ENCODE measurements at places on chromosomes 3 and 15.

DNA sequence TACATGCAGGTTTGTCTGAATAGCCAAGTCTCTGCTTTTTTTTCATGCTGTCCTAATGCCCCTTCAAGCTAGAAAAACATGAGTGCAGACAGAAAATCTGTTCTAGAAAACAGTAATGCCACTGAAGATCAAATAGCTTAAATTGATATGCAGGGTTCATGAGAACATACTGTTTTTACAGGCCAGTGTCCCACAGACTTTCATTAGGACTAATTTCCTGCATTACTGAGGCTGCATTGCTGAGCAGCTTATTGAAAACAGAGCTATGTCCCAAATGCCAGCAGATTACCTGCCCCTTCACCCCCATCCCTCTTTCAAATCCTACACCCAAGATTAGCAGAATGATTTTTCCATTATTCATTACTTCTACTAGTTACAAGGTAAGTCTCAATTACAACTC is 665 bp downstream of the TM4SF18 start:
- no peak for DNase-seq

GRCh38 chr3:195893516-195893915 is 14.8 kb downstream of the TNK2 start:
- DNase-seq: no peak

- DNase-seq: no peak
Measured at GRCh38 chr15:80739919-80740318, 39.3 kb upstream of the CEMIP start.

- no peak for DNase-seq
Measured at GRCh38 chr15:74402337-74402841, 31.4 kb downstream of the SEMA7A start.

DNA sequence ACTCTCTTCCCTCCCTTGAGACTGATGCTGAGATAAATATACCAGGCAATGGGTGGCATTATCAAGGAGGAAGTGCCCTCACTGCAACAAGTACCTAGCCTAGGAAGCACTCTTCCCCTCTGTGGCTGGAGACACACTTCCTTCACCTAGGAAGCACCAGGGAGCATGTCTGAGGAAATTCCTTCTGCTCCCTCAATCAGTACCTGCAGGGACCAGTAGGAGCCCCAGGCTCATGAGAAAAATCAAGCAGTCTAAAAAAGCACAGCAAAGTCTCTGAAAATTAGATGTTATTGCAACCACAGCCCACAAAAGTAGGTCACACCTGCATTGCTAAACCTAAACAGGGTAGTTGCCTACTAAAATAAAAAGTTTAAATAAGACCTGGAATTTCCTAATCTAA is 78.2 kb upstream of the TRPM1 start:
- no peak for DNase-seq
